ENCODE measurements at places on chromosomes 6 and 20.
A peak's percentile ranks its signal among the peaks of the same experiment; 100 is the strongest.

- DNase-seq, result no peak
Observed at GRCh38 chr6:2247664-2248063, 2.3 kb upstream of the GMDS start.

DNA sequence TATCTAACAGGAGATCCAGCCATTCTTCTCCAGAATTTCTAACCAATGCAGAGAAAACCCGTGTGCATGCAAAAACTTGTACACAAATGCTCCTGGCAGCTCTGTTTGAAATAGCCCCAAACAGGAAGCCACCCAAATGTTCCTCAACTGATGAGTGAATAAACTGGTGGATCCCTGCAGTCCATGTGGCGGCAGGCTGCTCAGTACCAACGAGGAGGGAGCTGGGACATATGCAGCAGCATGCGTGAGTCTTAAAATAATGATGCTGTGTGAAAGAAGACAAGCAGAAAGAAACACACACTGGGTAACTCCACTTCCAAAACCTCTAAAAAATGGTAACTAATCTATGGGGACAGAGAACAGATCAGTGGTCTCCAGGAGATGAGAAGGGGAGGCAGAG, 542.1 kb upstream of the AGPAT4 start:
- DNase-seq, result no peak

DNA sequence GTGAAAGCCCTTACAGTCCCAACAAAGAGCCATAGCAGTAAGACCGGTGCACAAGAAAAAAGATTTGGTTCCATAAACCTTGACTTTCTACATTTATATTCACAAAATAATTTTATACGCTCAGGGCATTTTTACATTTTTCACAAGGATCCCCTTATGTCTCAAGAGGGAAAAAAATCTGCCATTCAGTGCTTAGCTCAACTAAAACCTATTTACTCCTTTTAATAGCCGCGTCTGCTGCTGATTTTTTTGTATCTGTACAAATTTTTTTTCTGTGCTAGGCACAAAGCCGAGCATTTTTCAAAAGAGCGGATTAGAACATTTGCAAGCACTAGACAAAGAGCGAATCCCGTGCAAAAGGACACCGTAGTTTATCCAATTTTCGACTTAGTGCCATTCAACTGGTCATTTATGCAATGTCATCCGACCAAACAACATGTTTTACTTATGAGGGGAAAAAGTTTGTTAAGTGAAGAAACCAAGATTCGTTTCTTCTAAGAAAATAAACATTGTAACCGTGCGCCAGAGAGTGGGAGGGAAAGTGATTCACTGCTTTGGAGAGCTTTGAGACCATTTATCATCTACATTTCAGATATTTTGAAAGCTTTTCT, 3.7 kb downstream of the TFAP2D start:
- no peak for DNase-seq

DNA sequence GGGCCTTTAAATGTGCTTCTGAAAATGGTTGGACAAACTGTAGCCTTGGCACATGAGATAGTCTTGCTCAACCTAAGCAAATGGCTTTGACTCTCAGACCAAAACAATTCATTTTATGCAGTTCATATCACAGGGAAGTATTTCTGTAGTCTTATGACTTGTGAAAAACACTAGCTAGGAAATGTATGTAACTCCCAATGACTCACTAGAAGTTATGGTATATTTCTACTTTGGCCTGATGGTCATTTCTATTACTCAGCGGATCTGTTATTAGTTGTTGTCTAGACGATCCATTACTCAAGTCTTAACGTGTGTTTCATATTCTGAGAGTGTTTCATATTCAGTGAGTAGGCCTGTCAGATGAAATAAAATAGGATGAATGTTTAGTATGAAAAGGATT, 1333.5 kb downstream of the KHDRBS2 start:
- no peak for DNase-seq

DNA sequence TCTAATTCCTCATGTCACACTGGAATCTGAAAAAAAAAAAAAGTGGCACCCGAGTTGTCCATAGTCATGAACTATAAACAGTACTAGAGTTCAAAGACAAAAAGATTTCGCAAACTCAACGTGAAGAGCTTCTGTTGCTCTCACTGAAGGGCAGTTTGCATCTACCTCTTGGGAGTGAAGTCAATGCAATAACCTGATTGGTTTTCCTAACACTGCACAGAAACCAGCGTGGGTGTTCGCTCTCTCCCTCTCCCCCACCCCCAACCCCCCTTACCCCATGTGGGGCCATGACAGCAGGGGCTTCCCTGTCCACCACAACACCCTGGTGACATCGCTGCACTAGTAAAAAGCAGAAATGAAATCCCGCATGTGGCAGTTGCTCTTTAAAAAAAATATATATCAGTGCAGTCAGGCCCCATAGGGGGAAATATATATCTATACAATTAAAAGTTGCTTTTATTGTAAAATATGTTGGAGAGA, 66.9 kb downstream of the GMPR start:
- DNase-seq, result no peak

GRCh38 chr6:147040121-147040910, 163.9 kb upstream of the STXBP5 start:
- DNase-seq, result no peak

DNA sequence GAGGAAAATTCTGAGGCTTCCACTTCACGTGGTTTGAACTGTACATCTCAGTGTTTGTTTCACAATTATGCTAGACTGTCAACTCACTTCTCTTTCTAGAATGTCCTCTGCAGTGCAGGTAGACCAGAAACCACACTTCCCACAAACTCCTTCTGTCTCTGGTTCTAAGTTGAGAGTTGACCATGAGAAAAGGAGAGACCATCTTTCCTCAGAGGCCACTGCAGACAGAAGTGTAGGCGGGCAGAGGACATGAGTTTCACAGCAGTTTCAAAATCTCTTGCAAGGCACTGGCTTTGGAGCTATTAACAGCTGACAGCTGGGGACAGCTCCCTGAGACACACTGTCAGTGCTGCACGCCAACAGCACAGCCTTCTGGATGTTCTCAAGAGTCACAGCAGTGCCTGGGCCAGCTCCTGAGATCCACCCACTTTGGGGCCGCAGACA, 55.4 kb upstream of the MOXD1 start:
- no peak for DNase-seq

- DNase-seq, result no peak
Observed at GRCh38 chr20:50215101-50215690, 24.6 kb downstream of the CEBPB start.

DNA sequence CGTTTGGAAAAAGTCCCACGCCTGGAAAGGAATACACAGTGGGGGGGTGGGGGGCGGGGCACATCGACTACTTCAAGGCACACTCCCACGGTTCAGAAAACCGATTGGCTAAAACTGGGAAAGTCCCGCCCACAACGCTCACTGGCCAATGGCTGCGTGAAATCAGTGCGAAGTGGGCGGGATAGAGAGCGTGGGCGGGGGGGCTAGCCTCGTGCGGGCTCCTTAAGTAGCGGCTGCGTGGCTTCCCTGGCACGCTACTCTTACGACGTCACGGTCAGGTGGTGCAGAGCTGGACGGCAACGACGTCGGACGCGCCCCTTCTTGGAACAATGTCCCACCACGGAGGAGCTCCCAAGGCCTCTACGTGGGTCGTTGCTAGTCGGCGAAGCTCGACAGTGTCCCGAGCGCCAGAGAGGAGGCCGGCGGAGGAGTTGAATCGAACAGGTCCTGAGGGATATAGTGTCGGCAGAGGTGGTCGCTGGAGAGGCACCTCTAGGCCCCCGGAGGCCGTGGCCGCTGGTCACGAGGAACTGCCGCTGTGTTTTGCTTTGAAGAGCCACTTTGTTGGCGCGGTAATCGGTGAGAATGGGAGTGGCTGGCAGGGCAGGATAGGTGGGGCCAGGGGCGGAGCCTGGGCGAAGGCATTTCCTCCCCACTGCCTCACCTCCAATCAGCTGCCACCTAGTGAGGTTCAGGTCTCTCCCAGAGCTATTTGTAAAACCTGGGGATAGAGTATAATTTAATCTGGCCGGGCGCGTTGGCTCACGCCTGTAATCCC, at the start of gene DDX43:
DDX43 (plus strand) TSS at position 252 of the 778 bp plus-strand sequence; CDS start at position 330, 78 bp downstream.
- DNase-seq, result peak; percentile 37

GRCh38 chr6:136607932-136608772, 57.9 kb upstream of the MAP7 start:
- peak; percentile 74 for DNase-seq

GRCh38 chr6:90105506-90106170, 191.0 kb downstream of the BACH2 start:
- no peak for DNase-seq

DNA sequence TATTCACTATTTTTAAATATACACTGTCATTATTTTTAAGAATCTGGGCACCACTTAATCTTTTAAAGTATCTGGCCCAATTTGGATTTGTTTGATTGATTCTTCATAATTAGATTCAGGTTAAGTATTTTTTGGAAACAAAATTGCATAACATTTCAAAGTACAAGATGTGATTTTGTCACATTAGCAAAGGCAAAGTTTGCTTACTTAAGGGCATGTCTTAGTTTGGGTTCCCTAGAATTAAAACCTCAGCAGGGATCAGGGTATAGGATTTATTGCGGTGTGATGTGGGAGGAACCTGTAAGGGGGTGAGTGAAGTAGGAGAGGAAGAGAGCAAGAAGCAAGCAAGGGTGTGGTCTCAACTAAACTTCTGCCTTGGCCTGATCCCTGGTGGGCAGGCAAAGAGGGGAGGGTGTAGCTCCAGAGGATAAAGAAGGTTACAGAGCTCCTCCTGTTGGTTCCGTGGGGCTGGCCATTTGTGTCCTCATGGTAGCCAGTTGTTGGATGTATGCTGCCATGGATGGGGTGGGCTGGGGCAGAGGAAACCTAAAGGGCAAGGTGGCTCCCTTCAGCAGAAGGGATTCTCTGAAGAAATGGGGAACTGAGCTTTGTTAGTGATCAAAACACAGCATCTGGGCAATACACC, 668.7 kb upstream of the SLC35B3 start:
- no peak for DNase-seq

DNA sequence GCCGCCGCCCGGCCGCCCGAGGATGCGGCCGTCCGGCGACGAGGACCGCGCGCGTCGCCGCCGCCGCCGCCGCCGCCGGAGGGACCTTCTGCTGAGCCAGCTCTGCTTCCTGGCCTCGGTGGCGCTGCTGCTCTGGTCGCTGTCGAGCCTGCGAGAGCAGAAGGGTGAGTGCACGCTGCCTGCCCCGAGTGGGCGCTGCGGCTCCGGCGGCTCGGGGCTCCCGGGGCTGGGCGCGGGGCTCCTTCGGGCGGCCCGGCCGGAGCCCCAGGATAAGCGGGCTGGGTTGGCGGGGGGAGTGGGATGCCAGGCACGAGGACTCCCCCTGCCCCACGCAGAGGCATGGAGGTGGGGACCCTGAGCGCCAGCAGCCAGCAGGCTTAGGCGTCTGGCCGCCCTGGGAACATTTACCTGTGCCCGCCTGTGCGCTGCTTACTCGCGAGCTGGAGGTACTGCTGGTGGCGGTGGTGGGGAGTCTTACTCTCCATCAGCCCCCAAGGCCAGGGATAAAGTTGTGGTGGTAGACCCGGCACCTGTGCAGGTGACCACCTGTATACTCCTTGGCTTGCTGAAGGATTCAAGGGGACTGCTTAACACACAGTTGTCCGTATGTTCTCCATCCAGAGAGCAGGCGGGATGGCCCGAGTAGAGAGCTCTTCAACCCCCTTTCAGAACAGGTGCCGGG, 520 bp downstream of the SLC24A3 start:
- DNase-seq, result no peak

DNA sequence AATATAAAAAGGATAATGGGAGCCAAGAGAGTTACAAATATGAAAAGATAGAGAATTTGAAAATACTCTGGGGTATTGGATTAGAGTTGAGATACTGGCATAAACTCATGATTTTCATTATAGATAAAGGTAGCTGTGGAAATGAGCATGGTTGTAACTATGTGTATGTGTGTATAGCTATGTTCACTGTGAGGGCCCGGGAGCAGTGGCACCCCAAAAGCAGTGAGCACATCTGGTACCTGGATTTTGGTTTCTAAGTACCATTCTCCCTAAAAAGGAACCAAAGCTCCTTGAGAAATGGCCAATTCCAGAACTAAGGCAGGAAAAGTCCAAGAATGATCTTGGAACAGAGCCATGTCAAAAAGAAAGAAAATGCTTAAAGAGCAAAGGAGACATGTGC, 202.4 kb upstream of the QKI start:
- DNase-seq, result no peak

- DNase-seq, result no peak
Observed at GRCh38 chr6:160430203-160430602, 82.0 kb downstream of the SLC22A3 start.

DNA sequence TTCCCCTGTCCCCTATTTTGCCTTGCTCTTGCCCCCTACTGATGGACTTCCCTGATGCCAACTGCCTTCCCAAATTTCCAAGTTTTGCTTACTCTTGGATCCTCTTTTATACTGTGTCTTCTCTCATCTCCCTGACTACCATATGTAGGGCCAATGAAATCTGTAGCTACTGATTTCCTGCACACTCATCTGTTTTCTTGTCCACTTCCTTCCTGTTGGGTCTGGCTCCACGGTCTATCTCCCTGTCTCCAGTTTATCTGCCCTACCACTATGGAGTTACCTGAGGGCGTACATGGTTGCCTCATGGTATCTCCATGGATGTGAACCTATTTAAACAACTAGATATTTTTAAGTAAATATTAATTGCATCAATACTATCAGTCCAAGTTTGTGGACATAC, 140.3 kb upstream of the MCHR2 start:
- DNase-seq, result no peak

- DNase-seq, result no peak
Observed at GRCh38 chr6:89221129-89221528, 4.0 kb upstream of the GABRR1 start.

DNA sequence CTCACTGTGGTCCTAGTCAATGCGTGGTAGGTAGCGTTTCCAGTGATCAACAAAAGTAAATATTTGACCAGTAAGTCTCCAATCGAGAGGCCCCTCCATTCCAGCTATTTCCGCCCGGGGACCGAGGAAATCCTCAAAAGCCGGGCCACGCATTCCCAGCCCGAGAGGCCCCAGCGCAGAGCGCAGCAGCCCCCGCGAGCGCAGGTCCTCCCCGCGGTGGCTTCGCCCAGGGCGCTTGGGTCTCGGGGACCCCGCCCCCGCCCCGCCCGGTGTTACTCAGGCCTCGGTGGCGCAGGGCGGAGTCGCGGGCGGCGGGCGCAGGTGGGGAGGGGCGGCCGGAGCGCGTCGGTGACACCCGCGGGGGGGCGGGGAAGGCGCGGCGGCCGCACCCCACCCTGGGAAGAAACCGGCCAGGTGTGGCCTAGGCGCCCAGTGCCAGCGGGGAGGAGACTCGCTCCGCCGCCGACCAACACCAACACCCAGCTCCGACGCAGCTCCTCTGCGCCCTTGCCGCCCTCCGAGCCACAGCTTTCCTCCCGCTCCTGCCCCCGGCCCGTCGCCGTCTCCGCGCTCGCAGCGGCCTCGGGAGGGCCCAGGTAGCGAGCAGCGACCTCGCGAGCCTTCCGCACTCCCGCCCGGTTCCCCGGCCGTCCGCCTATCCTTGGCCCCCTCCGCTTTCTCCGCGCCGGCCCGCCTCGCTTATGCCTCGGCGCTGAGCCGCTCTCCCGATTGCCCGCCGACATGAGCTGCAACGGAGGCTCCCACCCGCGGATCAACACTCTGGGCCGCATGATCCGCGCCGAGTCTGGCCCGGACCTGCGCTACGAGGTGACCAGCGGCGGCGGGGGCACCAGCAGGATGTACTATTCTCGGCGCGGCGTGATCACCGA, at the start of gene DSP:
DSP (plus strand) TSS at position 497 of the 890 bp plus-strand sequence; CDS start at position 742, 245 bp downstream.
- DNase-seq, result no peak
